Stimulated activated CD4-positive, alpha-beta T cell treated with anti-CD3 and anti-CD28 coated beads, Interleukin-15, amount 100 ng/mL, for 1 hour (primary cell): ENCODE measurements at places on chromosomes 4 and X.

DNA sequence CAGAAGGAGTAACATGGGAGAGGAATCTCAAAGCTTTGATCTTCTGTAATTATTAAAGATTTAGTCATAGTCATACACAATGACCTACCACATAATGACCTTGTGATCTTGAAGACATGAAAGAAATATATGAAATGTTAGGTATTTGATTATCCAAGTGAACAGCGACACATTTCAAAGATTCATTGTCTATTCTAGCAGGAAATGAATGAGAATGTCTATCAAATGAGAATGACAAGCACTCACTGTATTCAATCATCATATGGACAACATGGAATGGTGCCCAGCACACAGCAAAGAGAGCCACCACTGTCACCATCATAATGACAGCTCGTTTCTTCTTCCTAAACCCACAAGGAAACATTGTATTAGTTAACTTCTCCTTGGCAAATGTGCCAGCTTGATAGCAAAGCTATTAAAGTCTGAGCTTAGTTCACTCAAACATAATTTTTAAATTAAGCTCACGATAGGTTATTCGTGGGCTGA lies 50.6 kb downstream of the QRFPR start:
- no peak for DNase-seq

- DNase-seq = no peak
Observed at GRCh38 chr4:82890528-82890900, 439 bp downstream of the SEC31A start.

DNA sequence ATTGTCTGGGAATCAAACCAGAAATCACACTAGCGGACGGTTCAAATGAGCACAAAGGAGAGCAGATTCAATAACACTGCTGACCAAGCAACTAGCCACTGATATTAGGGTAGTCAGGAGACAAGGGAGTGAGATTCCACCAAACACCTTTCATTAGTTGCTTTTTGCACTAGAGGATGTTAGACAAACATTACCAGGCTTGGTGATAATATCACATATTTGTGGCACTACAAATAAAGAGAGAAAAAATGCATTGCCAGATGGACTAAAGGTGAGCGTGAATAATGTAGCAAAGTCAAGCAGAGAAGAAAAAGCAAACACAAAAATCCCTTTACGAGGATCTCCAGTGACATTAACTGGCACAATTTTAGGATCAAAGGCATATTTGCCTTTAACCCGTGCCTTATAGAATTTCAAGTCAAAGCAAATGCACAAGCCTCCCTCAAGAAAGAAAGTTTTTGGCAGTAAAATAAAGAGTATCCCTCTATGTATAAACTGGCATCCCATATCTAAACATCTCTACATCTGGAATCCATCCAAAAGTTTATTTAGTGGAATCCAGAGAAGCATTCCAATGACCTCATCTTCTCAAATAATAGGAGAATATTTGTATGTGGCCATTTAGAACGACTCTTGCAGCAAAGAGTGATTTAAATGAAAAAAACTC lies 290.9 kb downstream of the KCTD8 start:
- DNase-seq = no peak

- no peak for DNase-seq
Observed at GRCh38 chr4:7457201-7458065, 22.7 kb upstream of the PSAPL1 start.

DNA sequence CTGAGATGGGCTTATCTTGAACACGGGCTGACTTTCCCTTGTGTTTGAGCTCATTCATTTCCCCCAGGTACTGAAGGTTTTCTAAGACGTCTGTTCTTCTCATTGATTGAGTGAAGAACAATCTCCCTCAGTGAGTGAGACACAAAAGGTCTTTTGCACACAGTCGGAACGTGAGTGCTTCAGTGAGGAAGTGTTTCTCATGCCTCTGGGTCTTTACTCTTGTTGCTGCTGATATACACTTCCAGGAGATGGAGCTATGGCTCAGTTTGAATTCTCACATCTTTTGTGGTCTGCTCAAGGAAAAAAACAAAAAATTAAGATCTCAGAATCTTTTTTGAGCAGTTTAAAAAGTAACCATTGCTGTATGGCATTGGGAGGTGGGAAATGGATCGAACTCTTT lies 981.9 kb upstream of the TENM3 start:
- no peak for DNase-seq

- no peak for DNase-seq
Observed at GRCh38 chrX:110089656-110090403, 86.9 kb downstream of the TMEM164 start.

- DNase-seq = no peak
Observed at GRCh38 chr4:122819708-122820449, 6.8 kb upstream of the FGF2 start.

DNA sequence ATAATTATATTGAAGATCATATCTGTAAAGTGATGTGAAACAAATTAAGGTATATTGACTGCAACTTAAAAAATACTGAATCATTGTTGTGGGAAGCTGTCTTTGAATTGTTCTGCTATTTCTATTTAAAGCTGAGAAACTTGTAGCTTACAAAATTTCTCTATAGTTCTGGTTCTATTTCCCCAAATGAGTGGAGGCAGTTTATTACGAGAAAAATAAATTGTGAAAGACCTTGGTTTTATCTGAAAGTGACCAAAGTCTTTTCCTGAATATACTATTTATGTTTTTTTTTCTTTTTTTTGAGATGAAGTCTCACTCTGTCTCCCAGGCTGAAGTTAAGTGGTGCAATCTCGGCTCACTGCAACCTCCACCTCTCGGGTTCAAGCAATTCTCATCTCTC lies 165.4 kb downstream of the SH3BGRL start:
- no peak for DNase-seq

GRCh38 chr4:151000747-151001429 lies 14.2 kb downstream of the LRBA start:
- no peak for DNase-seq

DNA sequence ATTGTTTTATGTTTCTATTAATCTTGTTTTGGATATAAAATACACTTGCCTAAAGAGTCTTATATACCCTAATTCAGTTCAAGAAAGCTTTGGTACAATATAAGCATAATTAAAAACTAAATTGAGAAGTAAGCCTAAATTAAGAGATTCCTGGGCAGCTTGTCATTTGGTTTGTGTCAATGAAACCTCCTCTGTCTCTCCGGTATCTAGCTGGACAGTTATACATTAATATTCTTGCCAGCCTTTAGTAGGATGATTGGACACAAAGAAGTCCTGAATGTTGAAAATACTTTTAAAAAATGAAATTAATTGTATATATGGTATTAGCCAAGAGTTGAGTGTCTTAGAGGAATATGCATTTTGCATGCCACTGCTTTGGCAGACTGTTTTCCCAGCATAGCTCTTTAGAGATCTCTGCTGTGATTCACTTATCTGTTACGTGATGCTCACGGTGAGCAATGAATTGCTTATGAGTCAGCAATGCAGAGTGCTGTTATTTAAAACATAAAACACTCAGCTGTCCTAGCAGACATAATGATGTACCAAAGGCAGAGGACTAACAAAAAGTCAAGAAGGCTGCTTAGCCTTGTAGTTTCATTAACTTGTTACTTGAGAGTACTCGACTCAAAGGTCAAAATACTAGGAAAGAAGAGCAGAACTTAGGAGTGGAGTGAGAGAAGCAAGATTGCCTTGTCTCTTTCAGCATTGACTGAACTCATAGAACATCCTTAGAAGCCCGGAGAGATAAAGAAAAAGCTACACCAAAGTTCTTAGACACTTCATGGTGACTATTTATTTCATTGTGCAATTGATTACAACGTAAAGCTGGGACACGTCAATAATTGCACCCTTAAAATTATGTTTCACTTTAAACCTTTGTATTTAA lies 1296.1 kb upstream of the PCDH7 start:
- no peak for DNase-seq

GRCh38 chrX:17812763-17813162 lies 48.3 kb downstream of the RAI2 start:
- DNase-seq = no peak

GRCh38 chr4:7183161-7183560 lies 9.2 kb upstream of the SORCS2 start:
- no peak for DNase-seq

- no peak for DNase-seq
Observed at GRCh38 chr4:36163198-36163597, 81.1 kb downstream of the ARAP2 start.
